ENCODE measurements at places on chromosomes 2 and 18. TPM values are rescaled to one million over a fixed set of nuclear protein-coding genes. Genes with fewer than 3 reads are reported as not detected.

DNA sequence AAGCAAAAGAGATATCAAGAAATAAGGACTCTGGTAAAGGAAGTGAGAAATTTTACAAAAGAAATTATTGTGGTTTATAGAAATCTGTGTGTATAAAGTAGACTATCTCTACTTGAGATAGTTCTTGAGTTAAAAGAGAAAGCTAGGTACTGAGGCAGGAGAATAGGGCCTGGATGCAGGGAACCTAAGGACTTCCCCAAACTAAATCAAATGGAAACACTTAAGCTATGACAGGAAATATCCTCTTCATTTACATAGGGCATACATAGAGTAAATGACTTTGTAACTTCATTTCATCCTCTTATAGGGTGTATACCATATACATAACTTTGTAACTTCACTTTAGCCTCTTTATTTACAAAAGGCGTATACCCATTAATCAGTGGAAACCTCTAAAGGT, 219.2 kb upstream of the RGPD4 start:
- no peak overlapping the region for H3K4me3 ChIP-seq
- H3K27me3 ChIP-seq, result no peaks in the 10 kb centered on the region
- no peaks in the 10 kb centered on the region for H3K36me3 ChIP-seq

GRCh38 chr18:62555135-62555534, 32.3 kb downstream of the ZCCHC2 start:
- H3K36me3 ChIP-seq, result peaks cover 33% of the 10 kb centered on the region
- H3K27ac ChIP-seq, result no peak overlapping the region
- H3K27me3 ChIP-seq, result no peaks in the 10 kb centered on the region
- H3K4me1 ChIP-seq, result no peaks in the 10 kb centered on the region
- no peak overlapping the region for H3K4me3 ChIP-seq

DNA sequence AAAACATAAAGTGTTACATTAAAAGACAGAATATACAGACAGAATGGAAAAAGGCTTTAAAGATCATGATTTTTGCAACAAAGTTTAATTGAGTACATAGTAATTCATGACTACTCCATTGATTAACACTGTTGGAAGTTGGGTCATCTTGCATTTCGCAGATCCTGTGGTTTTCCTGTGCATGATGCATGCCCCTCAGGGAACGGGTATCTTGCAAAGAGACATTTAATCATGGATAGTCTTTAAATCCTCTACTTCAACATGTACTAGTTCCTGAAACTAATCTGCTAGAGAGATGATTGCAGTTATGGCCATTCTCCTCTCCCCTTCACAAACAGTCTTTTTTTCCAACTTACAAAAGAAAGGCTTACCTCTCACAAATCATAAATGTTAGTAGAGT, 155.6 kb upstream of the DSEL start:
- H3K36me3 ChIP-seq, result no peaks in the 10 kb centered on the region
- no peak for DNase-seq
- no peaks in the 10 kb centered on the region for H3K27me3 ChIP-seq
- H3K27ac ChIP-seq, result no peak overlapping the region
- no peaks in the 10 kb centered on the region for H3K4me1 ChIP-seq
- no peak overlapping the region for H3K4me3 ChIP-seq

GRCh38 chr2:231348704-231349373, 46.7 kb upstream of the B3GNT7 start:
- no peak overlapping the region for H3K27ac ChIP-seq
- H3K36me3 ChIP-seq, result no peaks in the 10 kb centered on the region
- peak; percentile 7 for DNase-seq
- no peak overlapping the region for H3K4me3 ChIP-seq
- peaks cover 4% of the 10 kb centered on the region for H3K4me1 ChIP-seq
- H3K27me3 ChIP-seq, result no peaks in the 10 kb centered on the region

DNA sequence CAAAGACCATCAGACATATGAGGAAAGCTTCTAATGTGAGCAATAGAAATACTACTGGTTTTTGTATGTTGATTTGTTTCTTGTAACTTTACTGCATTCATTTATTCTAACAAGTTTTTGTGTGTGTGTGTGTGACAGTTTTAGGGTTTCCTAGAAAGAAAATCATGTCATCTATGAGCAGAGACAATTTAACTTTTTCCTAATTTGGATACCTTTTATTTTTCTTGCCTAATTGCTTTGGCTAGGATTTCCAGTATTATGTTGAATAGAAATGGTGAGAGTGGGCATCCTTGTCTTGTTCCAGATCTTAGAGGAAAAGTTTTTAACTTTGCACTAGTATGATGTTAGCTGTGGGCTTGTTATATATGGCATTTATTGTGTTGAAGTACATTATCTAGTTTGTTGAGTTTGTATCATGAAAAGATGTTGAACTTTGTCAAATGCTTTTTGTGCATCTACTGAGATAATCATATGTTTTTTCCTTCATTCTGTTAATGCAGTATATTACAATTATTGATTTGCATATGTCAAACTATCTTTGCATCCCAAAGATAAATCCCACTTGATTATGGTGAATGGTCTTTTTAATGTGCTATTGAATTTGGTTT, 117.3 kb upstream of the CDC42EP3 start:
- H3K36me3 ChIP-seq, result no peaks in the 10 kb centered on the region
- no peak for DNase-seq
- H3K4me1 ChIP-seq, result peaks cover 1% of the 10 kb centered on the region
- peak overlapping the region; percentile 37 for H3K4me3 ChIP-seq

DNA sequence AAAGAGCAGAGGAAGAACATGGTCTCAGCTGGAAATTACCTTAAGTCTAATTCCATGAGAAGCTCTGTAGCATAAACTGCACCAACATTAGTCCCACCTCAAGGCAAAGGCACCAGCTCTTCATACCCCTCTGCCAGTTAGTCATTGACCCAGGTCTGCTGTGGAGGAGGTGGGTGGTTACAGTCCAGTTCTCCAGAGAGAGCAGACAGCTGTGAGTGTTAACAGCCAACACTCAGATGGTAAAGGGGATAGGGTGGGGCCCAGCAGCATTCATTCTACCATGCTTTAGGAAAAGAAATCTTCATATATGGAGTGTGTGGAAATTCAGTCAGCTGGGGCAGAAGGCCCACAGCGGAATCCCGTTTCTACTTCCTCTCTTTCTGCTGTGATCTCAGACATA, 159.7 kb upstream of the FBXO11 start:
- no peak overlapping the region for H3K27ac ChIP-seq
- H3K4me1 ChIP-seq, result no peaks in the 10 kb centered on the region
- no peaks in the 10 kb centered on the region for H3K36me3 ChIP-seq
- H3K27me3 ChIP-seq, result no peaks in the 10 kb centered on the region
- H3K4me3 ChIP-seq, result no peak overlapping the region
- DNase-seq, result no peak

GRCh38 chr2:9630117-9630735, 571 bp downstream of the YWHAQ start:
- peak; percentile 92 for DNase-seq
- peaks cover 9% of the 10 kb centered on the region for H3K4me1 ChIP-seq
- H3K4me3 ChIP-seq, result peak overlapping the region; percentile 98
- H3K27me3 ChIP-seq, result no peaks in the 10 kb centered on the region
- H3K36me3 ChIP-seq, result peaks cover 43% of the 10 kb centered on the region

The CPLX4 gene
- total RNA-seq, result not detected

The FAM110C gene
- 2.5 TPM for total RNA-seq

All from endodermal cell (in vitro differentiated cells).